ENCODE measurements at places on chromosomes 16 and 17. TPM values are rescaled to one million over a fixed set of nuclear protein-coding genes. Genes with fewer than 3 reads are reported as not detected.

Gene PARD6A
- total RNA-seq = 6.3 TPM

DNA sequence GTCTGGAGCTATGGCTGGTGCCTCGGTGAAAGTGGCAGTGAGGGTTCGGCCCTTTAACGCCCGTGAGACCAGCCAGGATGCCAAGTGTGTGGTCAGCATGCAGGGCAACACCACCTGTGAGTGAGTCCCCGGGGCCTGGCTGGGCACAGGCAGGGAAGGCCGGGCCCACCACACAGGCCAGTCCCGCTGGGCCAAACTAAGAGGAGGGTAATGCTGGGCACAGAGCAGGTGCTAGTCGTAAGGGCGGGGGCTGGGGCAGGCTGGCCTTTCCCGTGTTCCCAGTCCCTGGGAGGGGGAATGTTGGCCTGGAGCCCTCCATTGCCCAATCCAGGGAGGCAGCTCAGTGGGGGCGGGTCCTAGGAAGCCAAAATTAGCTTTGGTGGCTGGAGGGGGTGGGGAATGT lies 2.5 kb downstream of the KIF1C start:
- DNase-seq = no peak

Gene PLD2
- 47.2 TPM for total RNA-seq

DNA sequence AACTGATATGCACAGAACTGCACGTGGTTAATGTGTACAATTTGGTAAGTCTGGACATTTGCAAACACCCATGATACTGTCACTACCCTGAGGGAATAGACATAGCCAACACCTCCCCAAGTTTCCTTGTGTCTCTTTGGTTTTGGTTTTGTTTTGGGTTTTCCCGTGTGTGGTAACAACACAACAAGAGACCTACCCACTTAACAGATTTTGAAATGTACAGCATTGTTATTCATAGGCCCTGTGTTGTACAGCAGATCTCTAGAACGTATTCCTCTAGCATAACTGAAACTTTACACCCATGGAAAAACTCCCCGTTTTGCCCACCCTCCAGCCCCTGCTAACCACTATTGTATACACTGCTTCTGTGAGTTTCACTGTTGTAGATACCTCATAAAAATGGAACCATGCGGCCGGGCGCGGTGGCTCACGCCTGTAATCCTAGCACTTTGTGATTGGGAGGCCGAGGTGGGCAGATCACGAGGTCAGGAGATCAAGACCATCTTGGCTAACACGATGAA lies 76.3 kb upstream of the TBC1D3K start:
- DNase-seq = no peak

Gene CNGB1
- total RNA-seq = not detected

Gene KCNH4
- total RNA-seq = under 0.01 TPM

Gene FUS
- 71.3 TPM for total RNA-seq

- no peak for DNase-seq
These were observed 1.5 kb downstream of the SRCAP start for GRCh38 chr16:30700491-30700890.

Gene KIAA0513
- 26.1 TPM for total RNA-seq

Gene CAPN15
- 50.5 TPM for total RNA-seq

GRCh38 chr16:64507240-64508024 lies 614.4 kb downstream of the CDH11 start:
- no peak for DNase-seq

DNA sequence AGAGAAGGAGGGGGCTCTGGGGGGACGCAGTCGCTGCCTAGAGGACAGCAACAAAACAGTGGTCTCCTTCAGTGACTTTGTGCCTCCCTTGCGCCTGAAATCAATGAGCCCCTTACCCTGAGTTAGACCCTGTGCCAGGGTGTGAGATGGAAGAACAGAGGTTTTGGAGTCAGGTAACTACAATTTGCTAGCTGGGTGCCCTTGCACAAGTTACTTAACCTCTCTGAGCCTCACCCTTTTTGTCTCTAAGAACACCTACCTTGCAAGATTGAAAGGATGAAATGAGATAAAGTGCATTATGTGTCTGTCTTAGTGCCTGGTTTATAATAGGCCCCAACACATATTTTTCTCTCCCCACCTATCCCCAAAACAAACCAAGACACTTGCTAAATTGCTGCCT lies 9.9 kb downstream of the RND2 start:
- DNase-seq = no peak

DNA sequence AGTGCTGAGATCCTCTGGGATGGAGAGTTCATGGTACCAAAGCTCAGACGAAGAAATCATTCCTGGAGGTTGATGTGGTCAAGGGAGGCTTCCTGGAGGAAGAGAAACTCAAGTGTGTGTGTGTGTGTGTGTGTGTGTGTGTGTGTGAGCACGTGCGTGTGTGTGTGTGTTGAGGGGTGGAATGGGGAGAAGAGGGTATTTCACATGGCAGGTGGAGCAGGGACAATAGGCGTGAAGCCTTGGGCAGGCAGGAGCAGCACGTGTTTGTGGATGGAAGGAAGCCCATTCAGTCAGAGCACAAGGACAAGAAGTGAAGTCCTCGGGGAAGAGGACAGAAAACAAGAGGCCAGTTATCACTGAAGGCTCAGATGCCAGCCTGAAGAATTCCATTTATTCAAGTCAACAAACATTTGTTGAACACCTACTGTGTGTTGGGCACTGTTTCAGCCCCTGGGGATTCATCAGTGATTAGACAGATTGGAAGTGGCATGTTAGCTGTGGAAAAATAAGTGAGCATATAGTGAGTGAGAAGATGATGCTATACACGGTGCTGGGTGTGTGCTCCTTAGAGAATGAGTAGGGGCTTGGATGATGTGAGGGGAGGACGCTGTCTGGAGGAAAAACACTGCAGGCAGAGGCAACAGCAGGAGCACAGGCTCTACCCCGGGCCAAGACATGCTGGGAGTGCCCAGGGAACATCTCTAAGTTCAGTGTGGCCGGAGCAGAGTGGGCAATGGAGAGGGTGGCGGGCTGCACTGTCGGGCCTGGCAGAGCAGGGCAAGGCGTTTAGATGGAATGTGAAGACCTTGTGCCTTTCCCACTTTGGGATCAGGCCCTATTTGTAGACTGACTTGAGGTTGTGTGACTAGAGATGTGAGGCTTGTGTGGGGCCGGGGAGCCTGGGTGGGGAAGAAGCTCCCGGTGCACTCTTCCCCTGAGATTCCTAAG lies 267.1 kb downstream of the CBLN1 start:
- no peak for DNase-seq

DNA sequence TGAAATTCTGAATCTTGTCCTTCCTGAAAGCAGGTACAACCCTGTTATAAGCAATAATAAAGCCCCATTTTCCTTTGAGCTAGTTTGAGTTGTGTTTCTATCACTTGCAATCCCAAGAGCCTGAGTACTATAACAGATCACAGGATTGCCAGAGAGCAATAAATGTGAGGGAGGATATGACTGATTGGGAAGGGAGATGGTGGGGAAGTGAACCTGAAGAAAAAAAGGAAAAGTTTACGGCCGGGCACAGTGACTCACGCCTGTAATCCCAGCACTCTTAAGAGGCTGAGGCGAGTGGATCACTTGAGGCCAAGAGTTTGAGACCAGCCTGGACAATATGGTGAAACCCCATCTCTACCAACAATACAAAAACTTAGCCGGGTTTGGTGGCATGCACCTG lies 80.4 kb downstream of the COX10 start:
- peak; percentile 42 for DNase-seq

DNA sequence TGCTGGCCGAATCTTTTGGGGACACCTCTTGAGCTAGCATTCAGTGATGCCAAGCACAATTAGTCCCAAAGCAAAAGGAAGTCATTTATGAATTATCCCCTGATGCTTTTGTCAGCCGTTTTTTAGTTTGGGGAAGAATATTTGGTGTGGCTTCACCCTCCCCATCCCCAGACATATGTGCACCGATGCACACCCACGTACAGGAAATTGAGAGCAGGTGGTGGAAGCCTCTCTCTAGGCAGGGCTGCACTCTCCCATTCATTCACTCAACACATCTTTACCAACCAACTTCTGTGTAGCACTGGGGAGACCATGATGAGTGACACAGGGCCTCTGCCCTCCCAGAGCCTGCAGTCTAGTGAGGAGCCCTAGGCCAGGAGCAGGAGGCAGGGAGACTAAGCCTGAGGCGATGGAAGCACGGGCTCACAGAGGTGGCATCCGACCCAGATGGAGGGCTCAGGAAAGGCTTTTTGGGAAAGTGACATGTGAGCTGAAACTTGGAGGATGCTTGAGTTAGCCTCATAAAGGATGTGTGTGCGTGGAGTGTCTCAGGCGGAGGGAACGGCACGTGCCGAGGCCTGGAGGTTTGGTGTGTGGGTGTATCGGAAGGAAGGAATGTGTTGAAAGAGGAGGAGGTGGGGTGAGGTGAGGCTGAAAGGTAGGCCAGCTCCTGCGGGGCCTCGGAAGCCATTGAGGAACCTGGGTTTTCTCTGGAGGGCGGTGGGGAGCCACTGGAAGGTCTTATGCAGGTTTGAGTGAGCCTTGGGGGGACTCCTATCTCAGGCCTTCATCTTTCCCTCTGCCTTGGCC lies 43.8 kb downstream of the PSME3IP1 start:
- DNase-seq = peak; percentile 18

Gene FOXK2
- 38.2 TPM for total RNA-seq

DNA sequence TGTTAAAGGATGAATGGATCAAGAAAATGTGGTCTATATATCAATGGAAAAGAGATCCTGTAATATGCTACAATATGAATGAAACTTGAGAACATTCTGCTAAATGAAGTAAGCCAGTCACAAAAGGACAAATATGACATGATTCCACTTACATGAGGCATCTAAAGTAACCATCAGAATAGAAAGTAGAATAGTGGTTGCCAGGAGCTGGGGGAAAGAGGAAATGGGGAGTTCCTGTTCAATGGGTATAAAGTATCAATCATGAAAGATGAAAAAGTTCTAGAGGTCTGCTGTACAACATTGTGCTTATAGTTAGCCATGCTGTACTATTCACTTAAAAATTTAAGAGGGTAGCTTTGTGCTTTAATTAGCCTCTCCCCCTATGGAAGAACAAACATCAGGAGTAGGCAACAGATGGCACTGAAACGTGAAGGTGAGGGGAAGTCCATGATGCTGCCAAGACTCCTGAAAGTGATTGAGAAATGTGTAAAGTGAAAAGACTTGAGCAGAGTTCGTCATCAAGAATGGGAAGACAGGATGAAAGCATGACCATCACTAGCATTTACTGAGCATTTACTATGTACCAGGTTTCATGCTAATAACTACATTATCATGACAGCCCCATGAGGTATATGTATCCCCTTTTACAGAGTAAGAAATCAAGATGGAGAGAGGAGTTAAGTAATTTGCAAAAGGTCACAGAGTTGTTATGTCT lies 167.2 kb downstream of the CYB561 start:
- DNase-seq = no peak

DNA sequence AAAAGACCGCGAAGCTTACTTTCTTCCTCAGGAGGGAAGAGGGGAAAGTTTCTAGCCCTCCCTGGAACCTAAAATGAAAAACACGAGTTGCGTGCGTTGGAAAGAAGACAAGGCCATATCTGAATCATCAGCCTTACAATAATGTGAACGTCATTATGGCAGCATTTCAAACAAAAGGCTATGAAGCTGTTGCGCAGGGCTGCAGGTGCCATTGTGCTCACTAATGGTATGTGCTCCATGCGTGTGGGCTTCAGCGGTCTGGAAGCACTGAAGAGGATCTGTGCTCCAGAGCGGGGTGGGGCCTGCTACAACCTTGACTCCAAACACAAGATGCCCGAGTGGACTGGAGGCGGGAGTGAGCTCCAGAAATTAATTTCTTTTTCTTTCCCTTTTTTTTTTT lies 12.1 kb upstream of the CYB5B start:
- DNase-seq = peak; percentile 60

Gene NGFR
- total RNA-seq = not detected

- no peak for DNase-seq
These were observed 46.3 kb downstream of the MRC2 start for GRCh38 chr17:62673614-62674362.

Gene KLHL10
- not detected for total RNA-seq

Gene KRTAP17-1
- total RNA-seq = not detected

- DNase-seq = no peak
These were observed 317.6 kb downstream of the SEC14L1 start for GRCh38 chr17:77458202-77459017.

Data from dermis blood vessel endothelial cell (primary cell).